ENCODE measurements at places on chromosomes 3 and 15.
A peak's percentile ranks its signal among the peaks of the same experiment; 100 is the strongest.

GRCh38 chr3:33699275-33699674, 18.8 kb downstream of the CLASP2 start:
- DNase-seq: no peak

- peak; percentile 35 for DNase-seq
Measured at GRCh38 chr3:10981961-10982360, 10.6 kb upstream of the SLC6A1 start.

- no peak for DNase-seq
Measured at GRCh38 chr15:26870346-26870745, 3.5 kb downstream of the GABRA5 start.

GRCh38 chr3:101128786-101129185, 135.6 kb upstream of the ABI3BP start:
- DNase-seq: no peak

- DNase-seq: no peak
Measured at GRCh38 chr15:66130496-66131034, 123.0 kb downstream of the MEGF11 start.

GRCh38 chr3:14340960-14341708, 61.3 kb upstream of the SLC6A6 start:
- DNase-seq: no peak

GRCh38 chr3:72538070-72538745, 310.0 kb downstream of the SHQ1 start:
- DNase-seq: no peak

GRCh38 chr3:132332508-132332907, 15.3 kb downstream of the ACP3 start:
- no peak for DNase-seq

GRCh38 chr15:90097475-90097874, 4.8 kb downstream of the IDH2 start:
- no peak for DNase-seq

DNA sequence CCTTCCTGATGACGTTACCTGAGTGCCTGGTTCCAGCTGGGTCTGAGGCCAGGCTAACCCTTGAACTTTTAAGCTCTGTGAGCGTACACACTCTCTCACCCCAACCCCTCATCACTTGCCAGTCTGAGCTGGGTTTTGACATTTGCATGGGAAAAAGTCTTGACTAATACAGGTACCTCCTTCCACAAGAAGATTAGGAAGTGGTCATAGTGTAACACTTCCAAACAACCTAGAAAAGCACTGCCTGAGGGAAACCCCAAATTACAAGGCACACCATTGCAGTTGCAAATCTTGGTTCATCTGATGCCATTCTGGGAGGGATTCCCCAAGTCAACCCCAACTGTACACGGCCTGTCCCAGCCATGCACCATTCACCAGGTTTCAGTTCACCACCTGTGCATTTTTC, 499.8 kb downstream of the FOXP1 start:
- no peak for DNase-seq

GRCh38 chr3:144085964-144086363, 114.3 kb downstream of the DIPK2A start:
- DNase-seq: peak; percentile 16

DNA sequence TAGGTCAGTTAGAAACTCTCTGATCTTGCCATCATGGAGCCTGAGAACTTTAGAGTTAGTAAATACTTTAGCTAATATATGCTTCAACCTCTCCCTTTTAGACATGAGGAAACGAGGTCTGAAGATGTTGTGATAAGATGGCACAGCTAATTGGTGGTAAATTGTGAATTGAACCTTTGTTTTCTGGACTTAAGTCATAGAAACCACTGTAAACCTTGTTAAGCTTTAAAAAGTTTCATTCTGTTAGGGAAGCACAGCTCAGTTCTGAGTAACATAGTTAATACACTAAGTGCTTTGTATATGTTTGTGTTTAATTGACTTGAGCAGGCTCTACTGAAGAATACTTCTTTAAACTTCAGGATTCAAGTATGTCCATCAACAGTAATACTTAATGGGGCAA, 108.6 kb downstream of the AKAP13 start:
- DNase-seq: no peak

DNA sequence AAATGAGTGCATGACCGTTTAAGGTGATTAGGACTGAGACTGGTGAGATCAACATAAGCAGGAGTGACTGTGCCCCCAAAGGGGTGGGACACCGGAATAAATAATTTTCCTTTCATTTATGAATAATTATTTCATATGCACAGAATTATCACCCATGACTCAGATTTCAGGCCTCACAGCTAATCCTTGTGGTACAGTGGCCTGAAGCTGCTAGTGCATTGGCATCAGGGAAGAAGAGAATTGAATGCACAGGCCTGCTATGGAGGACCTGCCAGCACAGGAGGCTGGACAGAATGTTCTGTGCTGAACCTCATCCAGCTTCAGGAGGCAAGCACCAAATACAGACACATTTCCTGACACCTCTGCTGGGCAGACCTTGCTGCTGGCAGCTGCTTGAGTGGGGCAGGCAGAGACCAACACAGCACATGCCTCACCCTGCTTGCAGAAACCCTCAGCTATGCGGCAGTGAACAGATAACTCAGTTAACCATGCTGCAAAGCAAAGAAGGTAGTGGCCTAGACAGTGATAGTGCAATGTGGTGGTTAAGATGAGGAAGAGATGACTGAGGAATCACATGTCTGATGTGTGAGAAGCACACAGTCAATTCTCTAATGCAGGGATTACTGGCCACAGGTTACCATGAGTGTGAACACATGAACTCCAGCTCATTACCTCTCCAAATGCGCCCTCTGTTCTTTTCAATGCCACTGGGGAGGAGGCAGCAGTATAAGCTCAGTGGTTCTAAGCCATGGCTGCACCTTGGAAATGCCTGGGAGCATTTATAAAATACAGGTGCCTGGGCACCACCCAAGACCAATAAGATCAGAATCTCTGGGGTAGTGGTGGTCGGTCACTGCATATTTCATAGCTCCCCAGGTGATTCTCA, 68.1 kb upstream of the SCN5A start:
- DNase-seq: no peak

DNA sequence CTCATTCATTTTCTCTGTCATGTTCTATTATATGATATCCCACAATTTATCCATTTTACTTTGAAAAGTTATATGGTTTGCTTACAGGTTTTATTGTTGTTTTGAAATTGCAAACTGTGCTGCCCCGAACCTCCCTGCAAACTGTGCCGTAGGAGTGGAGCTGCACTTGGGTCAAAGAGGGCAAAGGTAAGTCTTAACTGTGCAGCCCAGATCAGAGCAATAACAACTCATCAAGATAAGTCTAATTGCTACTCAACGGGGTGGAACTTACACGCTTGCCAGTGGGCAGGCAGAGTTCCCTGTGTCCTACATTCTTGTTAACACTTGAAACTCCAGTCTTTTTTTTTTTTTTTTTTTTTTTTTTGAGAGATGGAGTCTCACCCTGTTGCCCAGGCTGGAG, 33.2 kb downstream of the ZDHHC19 start:
- DNase-seq: no peak

GRCh38 chr3:66401675-66402491, 98.9 kb downstream of the LRIG1 start:
- DNase-seq: no peak

DNA sequence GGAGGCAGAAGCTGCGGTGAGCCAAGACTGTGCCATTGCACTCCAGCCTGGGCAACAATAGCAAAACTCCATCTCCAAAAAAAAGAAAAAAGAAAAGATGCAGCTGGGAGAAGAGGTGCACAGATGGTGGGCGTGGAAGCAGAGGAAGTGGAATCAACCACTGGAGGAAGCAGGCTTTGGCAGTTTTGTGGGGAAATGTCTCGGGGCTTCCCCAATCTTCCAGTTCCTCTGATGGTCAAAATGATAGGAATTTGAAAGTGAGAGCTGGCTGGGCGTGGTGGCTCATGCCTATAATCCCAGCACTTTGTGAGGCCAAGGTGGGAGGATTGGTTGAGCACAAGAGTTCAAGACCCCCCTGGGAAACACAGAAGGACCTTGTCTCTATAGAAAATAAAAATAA, 48.1 kb upstream of the SMAD3 start:
- no peak for DNase-seq

DNA sequence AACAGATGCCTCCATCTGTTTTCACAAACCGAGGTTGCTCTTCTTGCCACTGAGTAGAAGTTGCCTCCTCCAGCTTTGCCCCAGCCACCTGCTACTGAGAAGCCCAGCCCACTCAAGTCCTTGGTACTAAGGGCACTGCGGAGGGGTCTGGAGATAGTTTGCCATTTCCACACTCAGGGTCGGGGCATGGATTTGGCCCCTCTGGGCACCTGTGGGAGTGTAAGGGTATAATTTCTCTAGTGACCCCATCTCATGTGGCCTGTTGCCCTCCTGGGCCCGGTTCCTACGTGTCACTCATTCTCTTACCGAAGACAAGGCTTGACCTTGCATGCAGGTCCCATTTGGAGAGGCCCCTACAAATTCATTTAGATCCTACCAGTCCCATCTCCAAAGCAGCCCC, 79.0 kb downstream of the THSD4 start:
- DNase-seq: no peak
